Naive B cell (primary cell): ENCODE measurements at places on chromosomes 4 and X. TPM values are rescaled to one million over a fixed set of nuclear protein-coding genes. Genes with fewer than 3 reads are reported as not detected.

TMEM164 gene
- 1.4 TPM for polyA plus RNA-seq

CD38 gene
- polyA plus RNA-seq = 25.6 TPM

SERTM2 gene
- not detected for polyA plus RNA-seq

POU3F4 gene
- polyA plus RNA-seq = not detected

TMEM31 gene
- 1.00 TPM for polyA plus RNA-seq

NCBP2L gene
- polyA plus RNA-seq = not detected

RHOXF2 gene
- not detected for polyA plus RNA-seq

SLC16A2 gene
- polyA plus RNA-seq = not detected

C1QTNF7 gene
- polyA plus RNA-seq = not detected

ETNPPL gene
- polyA plus RNA-seq = not detected

SPANXB1 gene
- not detected for polyA plus RNA-seq

MYOZ2 gene
- polyA plus RNA-seq = not detected

GABRE gene
- not detected for polyA plus RNA-seq

OCRL gene
- 0.35 TPM for polyA plus RNA-seq

ODAPH gene
- not detected for polyA plus RNA-seq

SHROOM4 gene
- not detected for polyA plus RNA-seq
